ENCODE measurements at places on chromosomes 12 and 14.

DNA sequence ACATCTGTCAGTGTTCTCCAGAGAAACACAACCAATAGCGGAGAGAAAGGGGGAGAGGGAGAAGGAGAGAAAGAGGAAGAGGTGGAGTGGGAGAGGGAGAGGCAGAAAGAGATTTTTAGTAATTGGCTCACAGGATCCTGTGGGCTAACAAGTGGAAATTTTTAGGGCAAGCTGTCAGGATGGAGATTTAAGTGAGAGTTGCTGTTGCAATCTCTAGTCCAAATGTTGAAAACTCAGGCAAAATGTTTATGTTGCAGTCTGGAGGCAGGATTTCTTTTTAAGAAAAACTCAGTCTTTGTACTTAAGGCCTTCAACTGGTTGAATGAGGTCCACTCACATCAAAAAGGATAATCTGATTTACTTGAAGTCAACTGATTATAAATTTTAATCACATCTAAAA is 12.5 kb upstream of the GLIPR1L2 start:
- DNase-seq: no peak

- no peak for DNase-seq
Observed at GRCh38 chr12:90977224-90977623, 22.2 kb upstream of the CCER1 start.

GRCh38 chr12:51082561-51083125 is 753 bp downstream of the CSRNP2 start:
- DNase-seq: no peak

GRCh38 chr12:4951601-4952000 is 41.9 kb downstream of the KCNA1 start:
- no peak for DNase-seq

DNA sequence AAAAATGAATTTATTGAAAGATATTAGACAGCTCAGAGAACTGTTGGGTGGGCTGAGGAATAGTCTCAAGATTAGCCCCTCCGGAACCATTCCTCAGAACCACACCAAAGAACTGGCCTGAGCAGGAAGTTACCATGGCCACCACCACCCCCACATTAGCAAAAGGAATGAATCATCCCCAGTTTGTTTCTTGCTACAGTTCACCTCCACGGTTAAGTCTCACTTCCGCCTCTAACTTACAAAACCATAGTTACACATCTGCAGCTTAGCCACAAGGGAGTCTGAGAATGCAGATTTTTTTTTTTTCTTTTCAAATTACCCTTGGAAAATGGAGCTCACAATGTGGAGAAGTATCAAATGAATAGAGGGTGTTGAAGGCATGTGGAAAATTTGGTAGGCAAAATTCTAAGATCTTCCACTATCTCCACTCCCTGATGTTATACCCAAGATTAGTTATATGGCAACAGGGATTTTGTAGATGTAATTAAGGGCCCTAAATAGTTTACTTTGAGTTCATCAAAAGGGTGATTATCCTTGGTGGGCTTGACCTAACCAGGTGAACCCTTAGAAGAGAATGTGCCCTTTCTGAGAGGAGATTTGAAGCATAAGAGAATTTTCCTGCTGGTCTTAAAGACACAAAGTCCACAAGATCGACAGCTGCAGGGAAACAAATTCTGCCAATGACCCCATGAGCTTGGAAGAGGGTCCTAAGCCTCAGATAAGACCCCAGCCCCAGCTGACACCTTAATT is 129.8 kb upstream of the KRR1 start:
- no peak for DNase-seq

- no peak for DNase-seq
Observed at GRCh38 chr14:31854508-31855075, 222.5 kb upstream of the ARHGAP5 start.

- DNase-seq: no peak
Observed at GRCh38 chr12:49049566-49050224, 10.9 kb downstream of the KMT2D start.

DNA sequence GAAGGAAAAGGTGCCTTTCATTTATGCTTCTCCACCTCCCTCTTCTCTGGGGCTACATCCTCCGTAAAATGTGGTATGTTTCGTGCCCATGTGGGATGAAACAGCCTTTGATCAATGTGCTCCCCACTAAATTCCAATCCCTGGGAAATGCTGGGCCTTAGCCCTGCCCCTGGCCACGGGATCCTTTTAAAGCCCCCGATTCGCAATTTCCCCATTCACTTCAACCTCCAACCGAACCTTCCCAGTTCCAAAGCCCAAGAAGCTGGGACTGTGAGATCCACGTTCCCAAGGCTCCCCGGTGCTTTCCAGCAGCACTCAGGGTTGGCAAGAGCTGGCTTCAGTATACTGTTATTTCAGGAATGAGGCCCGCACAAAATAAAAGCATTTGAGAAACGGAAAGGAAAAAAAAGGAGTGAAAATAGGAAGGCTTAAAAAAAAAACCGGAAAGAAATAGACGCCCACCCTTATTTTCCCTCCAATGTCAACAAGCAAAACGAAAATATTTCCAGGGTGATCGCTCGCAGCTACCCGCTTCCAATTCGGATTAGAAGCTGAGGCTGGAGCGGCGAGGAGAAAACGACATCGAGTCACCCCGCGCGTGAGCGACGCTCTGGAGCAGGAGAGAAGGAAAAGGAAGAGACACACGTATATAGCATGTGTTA is 1.3 kb upstream of the FOXG1 start:
- DNase-seq: no peak

DNA sequence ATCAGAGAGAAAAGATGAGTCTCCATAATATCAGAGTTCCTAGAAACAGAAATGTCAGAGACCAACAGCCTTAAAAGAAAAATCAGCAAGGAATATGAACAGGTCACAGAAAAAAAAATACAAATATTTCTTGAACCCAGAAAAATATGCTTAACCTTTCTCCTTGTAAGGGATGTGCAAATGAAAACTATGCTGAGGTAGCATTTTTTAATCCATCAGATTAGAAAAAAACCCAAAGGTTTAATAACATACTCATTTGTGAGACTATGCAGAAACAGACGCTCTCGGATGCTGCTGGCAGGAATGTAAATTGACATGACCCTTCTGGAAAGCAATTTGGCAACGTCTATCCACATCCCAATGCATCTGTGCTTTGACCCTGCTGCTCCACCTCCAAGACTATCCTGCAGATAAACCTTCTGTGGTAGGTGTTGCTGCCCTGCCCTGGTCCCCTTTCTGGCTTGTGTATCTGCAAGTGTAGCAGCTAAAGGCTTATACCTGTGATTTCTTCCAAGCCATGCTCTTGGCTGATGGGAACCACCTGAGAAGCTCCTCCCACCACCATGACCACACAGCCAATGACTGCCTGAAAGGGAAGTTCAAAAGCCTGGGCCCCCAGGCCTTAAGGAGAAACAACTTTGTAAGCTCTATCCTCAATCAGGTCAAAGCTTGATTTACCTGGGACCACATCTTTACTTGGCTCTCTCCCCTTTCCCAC is 49.4 kb downstream of the LTBP2 start:
- DNase-seq: no peak

GRCh38 chr14:102882226-102882906 is 40.1 kb upstream of the AMN start:
- DNase-seq: no peak

DNA sequence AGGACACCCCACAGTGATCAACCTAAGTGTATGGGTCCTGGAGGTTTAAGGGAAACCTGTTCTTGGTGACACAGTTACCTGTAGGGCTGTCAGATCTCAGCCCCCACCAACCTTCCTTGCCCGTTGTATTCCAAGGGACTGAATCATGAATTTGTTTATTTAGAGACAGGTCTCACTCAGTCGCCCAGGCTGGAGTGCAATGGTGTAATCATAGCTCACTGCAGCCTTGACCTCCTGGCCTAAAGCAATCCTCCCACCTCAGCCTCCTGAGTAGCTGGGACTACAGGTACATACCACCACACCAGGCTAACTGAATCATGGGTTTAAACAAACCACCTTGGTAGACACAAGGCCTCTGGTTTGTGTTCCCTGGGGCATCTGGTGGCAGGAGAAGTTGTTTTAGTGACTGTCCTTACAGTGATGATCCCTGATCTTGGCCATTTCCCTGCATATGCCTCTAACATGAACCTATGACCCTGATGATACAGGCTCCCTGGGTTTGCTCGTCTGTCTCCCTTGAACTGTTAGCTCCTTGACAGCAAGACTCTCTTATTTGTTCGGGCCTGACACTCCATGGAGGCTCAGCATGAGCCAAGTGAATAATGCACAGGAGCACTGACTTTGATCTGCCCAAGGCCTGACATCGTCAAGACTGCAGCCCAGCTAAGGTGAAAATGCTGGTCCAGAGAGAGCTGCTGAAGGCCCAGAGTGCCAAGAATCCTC is 47.9 kb downstream of the PITPNM2 start:
- no peak for DNase-seq

- no peak for DNase-seq
Observed at GRCh38 chr12:104165801-104166200, 27.8 kb upstream of the NFYB start.

DNA sequence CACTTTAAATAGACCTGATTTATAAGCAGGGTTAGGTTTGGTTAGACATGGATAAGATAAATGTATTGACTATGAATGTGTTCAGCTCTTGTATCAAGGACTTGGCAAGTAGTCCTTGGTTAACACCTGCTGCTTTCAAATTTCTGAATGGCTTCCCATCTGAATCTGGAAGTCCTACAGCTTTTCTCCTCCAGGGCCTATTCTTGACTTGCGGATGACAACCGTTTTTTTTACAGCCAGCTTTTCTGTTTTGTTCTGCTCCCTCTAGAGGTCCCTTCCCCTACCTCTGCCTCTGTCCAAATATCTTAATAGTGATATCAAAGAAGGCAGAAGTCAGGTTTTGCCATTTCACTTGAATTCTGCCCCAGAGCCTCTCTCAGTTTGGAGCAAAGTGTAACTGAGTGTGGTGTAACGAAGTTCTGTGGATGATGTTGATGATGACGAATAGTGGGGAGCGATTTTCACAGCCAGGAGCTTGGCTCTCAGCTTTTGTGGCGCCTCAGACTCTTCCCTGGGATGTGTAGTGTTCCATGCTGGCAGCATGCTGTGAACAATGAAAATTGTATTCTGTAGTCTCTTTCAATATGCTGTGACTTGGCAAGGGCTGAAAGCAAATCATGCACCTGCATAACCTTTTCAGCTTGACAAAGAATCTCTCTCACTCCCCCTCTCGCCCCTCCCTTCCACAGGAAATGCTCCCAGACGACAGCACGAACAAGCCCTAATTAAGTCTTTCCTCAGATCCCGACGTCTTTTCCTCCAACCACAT is 5.0 kb upstream of the SLC4A8 start:
- no peak for DNase-seq
